ENCODE measurements at places on chromosomes 7 and 10. TPM values are rescaled to one million over a fixed set of nuclear protein-coding genes. Genes with fewer than 3 reads are reported as not detected.

DNA sequence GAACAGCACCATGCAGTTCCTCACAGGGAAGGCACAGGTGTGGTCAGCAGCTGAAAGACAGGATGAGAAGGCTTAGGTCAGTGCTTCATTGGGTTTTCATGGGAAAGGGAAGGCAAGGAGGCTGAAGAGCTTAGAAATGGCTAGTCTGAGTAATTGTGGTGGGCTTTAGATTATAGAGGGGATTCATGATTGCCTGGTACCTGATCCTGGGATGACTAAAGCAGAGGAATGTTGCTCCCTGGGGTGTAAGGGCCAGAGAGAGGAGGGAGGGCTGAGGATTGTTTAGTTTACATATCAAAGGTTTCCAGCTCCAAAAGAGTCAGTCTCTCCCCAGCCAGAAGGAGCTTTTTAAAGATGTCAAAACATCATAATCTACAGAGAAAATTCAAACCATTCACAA lies 396.3 kb upstream of the POM121L12 start:
- DNase-seq: no peak

DNA sequence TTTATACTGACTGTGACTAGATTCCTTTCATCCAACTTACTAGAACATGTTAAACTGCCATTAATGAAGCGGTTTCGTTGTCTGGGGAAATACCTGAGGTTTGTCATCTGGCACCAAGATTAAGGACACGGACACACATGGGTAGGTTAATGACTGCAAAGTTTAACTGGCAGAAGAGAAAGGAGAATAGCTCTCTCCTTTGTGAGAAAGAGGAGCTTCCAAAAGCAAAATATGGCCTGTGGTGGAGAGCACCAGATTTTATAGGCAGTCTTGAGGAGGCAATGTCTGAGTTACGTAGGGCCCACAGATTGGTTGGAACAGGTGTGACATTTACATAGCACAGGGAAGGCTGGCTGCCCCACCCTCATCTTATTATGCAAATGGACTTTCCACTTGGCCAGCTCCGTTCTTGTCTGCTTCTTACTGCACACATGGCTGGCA lies 1193.0 kb upstream of the CELF2 start:
- no peak for DNase-seq

GRCh38 chr10:79055100-79055782 lies 13.5 kb upstream of the ZMIZ1 start:
- DNase-seq: no peak

DNA sequence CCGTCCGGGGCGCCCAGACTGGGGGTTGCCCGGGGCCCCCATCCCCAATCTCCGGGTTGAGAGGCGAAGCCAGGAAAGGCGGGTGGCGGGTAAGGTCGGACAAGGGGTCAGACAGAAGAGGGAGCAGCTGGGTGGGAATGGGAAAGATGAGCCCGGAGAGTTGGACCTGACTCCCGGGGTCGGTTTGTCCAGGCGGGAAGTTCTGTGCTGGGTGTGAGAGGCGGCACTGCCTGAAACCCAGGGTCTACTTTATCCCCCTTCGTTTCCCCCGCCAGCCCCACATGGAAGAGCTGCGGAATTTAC lies 675 bp downstream of the SLC4A2 start:
- no peak for DNase-seq

DNA sequence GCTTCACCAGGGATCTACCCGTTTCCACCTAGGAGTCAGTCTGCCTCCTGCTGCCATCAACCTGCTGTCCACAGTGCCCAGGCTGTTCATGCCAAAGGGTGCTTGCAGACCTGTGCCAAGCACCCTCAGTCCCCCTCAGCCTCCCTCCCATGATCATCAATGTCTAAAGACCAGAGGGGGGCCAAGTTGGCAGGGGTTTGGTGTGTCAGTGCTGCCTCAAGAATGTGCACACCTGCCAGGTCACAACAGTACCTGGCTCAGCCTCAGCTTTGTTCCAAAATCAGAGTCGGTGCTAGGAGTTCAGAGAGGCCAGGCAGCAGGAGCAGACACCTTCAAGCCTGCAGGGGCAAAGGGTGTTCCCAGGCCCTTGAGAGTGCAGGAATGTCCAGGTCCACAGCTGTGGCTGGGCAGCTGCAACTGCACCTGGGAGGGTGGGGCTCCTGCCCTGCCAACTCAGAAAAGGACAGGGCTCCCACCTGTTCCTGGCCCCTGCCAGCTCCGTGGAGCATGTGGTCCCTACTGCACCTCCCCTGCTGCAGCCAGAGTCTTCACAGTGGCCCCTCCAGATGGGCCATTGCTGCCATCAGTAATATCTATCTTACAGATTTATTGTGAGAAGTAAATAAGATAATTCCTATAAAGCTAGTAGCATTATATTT lies 219.5 kb downstream of the POLR1F start:
- no peak for DNase-seq

Gene CCNY
- total RNA-seq: 35.0 TPM

Gene PPP1R3C
- 109 TPM for total RNA-seq

Gene TEX47
- total RNA-seq: not detected

Gene SMARCD3
- total RNA-seq: 32.0 TPM

All from fibroblast of villous mesenchyme (primary cell).